ENCODE measurements at places on chromosomes 12 and 14.

DNA sequence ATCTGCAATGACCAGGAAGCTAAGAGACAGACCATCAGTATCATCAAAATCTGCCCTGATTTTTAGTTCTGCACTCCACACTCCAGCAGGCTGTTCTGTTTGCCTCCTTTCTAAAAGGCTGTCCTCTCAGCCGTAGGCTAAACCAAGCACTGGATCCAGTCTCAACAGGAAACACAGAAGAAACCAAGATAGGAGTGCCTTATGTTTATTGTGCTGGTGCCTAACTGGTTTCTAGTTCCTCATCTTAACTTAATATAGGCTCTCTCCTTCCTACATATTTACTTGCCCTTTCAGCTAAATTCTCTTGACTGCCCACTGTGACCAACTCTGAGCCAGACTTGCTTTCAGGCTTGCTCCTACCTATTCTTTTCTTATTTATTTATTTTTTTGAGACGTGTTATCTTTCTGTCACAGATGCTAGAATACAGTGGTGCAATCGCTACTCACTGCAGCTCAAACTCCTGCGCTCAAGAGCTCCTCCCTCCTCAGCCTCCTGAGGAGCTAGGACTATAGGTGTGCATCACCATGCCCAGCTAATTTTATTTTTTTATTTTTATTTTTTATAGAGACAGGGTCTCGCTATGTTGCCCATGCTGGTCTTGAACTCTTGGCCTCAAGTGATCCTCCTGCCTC, 30.8 kb downstream of the GALNT4 start:
- DNase-seq, result no peak

- no peak for DNase-seq
These were observed 209.8 kb downstream of the BCL11B start for GRCh38 chr14:99062216-99062615.

- DNase-seq, result no peak
These were observed 79.4 kb downstream of the LIN7A start for GRCh38 chr12:80858356-80858755.

DNA sequence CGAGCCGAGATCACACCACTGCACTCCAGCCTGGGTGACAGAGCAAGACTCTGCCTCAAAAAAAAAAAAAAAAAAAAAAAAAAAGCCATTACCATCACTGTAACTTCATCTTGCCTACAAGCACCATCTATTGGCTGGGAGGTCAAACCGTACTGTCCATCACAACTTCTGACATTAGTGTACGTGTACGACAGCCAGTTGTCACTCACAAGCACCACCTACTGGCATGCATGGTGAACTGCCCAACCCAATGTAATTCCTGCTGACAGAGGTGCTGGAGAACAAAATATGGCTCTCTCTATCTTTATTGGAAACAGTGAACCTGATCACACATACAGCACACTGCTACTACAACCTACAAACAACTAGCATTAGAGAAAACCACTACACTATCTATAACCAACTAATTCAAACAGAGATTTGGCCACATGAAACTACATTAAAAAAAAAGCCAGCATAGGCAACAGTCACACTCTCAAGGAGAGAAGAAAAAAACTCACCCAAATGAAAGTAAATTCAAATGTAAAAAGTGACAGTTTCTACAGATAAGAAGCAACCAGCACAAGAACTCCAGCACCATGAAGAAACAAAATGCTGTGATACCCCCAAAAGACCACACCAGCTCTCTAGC, 82.3 kb downstream of the PUS7L start:
- no peak for DNase-seq

GRCh38 chr12:104929977-104930376, 28.1 kb downstream of the SLC41A2 start:
- no peak for DNase-seq

DNA sequence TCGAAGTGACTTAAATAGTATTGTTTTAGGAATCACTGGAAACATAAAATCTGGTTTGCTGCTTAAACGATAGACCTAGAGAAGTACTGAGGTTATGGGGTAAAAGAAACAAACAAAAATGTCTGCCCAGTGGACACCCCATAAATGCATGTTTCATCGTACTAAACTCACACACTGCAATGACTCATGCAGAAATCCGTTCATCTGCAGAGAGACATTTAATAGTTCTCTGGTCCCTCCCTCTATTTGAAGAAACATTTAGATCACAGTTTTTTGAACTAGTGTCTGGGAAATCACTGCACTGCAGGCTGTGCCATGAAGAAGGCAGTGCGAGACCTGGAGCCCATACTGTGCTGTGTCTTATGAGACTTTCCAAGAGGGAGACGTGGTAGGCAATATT, 25.5 kb downstream of the SLC17A8 start:
- no peak for DNase-seq

- no peak for DNase-seq
These were observed 409.1 kb downstream of the AEBP2 start for GRCh38 chr12:19848421-19848820.

GRCh38 chr12:49560695-49561094, 7.2 kb downstream of the MCRS1 start:
- DNase-seq, result no peak

DNA sequence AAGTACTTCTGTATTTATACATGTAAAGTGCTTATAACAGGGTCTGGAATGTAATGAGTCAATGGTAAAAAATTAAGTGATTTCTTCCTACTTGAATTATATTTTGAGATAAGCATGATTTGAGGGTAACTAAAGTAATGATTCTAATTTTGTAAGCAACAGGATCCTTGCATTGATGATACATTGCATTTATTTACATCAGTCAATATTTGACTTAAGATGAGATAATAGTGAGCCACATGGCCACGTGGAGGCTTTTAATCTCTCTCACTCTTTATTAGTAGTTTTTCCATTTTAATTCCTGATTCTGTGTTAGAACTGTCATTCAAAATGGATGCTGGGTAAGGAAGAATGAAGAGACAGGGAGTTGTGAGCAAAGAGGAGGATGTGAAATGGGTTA, 298.1 kb upstream of the PRICKLE1 start:
- no peak for DNase-seq

GRCh38 chr12:82867762-82868500, 181.2 kb downstream of the TMTC2 start:
- DNase-seq, result no peak

DNA sequence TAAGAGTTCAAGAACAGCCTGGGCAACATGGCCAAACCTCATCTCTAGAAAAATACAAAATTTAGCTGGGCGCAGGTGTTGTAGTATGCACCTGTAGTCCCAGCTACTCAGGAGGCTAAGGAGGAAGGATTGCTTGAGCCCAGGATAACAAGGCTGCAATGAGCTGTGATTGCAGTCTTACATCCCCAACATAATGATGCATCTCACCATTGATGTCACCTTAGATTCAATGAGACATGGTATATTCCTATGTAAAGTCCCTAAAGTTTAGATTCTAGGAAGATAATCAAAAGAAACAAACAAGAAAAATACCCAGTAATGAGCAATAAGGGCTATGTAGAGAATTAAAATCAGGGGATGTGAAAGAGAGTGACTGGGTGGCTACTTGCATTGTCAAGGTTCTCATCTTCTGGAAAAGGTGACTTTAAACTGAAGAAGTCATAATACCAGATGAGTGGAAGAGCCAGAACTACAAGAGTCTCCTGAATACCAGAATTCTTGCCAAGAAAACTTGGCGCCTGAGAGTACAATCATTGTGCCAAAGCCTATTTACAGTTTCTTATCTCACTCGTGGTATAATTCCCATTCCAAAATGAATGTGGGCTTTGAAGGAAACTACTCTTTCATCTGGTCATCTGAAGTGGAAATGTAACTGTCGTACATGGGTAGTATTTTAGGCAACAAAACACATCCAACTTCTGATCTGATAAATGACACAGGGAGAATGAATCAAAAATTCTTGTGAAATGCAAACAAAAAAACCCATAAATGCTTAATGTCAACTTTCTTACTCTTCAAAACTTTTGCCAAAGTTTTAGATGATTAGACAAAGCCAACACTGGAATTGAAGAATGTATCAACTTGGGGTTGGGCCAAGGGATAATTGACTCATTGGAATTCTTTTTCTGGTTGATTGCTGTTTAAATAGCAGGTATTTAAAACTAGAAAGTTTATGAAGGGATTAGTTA, 81.1 kb upstream of the ST8SIA1 start:
- DNase-seq, result no peak

DNA sequence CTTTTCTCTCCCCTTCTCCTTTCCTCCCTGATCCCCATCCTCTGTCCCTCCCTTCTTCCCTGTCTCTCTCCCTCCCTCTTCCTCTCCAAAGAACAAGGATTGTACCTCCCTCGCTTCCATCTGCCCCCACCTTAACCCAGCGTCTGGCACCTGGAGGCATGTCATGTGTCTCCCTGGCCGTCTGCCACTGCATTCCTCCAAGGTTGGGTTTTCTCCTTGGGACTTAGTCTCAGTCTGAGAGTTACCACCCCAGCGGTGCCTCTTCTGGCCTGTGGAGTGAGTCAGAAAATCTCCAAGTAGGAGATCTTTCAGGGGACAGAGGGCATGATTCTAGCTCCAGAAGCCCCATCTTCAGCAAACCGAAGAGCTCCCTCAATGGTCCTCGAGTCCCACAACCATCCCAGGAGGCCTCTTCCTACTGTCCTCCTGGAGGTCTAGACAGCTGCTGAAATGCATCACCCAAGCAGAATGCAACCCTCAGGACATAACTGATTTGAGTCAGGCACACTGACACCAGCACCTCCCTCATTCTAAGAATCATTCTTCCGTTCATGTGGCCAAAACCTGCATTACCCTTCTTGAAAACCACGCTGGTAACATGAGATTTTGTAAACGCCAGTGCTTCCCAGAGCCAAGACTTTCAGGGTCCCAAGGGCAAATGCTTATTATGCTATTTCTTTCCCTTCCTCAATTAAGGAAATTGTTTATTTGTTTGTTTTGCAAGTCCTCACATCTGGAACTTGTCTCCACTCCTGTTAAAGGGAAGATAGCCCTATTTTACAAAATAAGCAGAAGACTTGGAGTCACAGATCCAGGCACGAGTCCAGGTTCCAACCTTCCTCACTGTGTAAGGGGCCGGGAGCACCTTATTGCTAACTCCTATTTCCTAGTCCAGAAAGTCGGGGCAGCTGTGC, 463.2 kb downstream of the BCL11B start:
- DNase-seq, result no peak

Measured in stimulated activated CD4-positive, alpha-beta T cell treated with anti-CD3 and anti-CD28 coated beads, Interleukin-4, amount 100 ng/mL, for 24 hours (primary cell).